Fibroblast of upper back skin (primary cell): ENCODE measurements at places on chromosomes 1 and 21.

DNA sequence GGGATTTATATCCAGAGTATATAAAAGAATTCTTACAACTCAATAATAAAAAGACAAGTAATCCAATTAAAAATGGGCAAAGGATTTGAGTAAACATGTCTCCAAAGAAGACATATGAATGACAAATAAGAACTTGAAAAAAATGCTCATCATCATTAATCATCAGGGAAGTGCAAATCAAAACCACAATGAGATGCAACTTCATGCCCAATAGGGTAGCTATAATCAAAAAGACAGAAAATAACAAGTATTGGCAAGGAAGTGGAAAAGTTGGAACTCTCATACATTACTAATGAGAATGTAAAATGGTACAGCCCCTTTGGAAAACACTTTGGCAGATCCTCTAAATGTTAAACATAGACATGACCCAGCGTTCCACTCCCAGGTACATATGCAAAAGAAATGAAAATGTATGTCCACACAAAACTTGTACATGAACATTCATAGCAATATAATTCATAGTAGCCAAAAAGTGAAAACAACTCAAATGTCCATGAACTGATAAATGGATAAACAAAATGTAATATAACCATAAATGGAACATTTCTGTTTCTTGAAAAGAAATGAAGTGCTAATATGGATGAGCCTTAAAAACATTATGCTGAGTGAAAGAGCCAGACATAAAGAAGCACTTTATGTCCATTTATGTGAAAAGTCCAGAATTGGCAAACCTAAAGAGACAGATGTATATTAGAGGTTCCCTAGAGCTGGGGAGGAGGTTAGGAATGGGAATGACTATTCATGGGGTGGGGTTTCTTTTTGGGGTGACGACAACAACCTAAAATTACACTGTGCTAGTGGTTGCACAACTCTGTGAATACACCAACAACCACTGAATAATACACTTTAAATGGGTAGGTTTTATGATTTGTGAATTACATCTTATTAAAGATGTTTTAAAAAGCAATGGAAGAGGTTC lies 259.7 kb downstream of the RHOU start:
- DNase-seq: no peak

- DNase-seq: peak; percentile 34
Measured at GRCh38 chr1:45840704-45841103, 37.3 kb downstream of the MAST2 start.

GRCh38 chr1:84603223-84603622 lies 29.0 kb upstream of the CTBS start:
- DNase-seq: peak; percentile 46

DNA sequence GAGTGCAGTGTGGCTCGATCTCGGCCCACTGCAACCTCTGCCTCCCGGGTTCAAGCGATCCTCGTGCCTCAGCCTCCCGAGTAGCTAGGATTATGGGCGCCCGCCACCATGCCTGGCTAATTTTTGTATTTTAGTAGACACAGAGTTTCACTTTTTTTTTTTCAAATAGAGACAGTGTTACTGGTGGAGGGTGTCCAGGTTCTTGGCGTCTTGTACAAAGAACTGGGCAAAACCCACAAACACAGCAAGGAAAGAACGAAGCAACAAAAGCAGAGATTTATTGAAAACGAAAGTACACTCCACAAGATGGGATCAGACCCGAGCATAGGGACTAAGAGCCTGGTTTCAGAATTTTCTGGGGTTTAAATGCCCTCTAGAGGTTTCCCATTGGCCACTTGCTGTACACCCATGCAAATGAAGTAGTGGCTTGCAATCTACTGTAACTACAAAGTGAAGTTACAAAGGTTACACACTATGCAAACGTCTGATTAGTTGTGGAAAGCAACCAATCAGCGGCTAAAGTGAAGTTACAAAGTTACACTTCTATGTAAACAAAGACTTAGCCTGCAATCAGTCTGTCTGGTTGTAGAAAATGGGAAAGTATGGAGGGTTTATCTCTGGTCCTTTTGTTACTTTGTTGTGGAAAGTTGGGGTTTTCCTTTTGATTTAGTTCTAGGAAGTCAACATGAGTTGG lies 199.1 kb downstream of the DYRK1A start:
- DNase-seq: peak; percentile 25

DNA sequence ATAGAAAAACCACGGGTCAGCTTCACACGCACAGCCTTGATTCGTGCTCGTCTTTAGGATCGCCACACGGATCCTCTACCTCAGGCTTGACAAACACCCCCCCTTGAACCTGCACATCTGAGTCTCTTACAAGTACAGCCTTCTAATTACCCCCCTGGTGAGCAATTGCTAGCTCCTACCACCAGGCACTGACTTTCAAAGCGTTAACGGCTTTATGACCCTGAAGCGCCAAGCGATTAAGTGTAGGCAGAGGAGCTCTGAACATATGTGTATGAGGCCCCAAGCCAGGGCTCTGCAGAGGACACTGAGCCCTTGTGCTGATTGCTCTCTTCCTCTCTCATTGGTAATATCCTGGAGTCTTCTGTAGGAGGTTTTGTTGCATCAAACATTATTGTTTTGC lies 55.7 kb upstream of the EPHA8 start:
- DNase-seq: no peak

- no peak for DNase-seq
Measured at GRCh38 chr21:42781150-42781970, 98.0 kb downstream of the WDR4 start.

DNA sequence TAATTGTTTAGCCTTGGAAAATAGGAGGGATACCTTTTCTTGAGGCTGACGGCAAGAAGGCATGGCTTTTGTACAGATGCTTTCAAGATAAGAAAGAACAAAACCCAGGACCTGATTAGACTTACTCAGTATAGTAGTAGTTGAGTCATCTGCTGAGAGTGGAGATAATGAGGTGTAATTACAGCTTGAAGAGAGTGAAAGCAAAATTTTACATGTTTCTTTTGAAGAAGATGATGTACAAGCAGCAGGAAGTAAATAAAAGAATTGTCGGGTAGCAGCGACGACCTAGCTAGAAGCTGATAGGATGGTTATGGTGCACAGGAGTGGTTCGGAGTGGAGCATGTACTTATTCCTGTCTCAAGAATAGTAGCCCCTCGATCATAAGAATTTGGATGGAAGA lies 6.6 kb downstream of the ANGPTL1 start:
- no peak for DNase-seq

GRCh38 chr1:46425726-46426125 lies 31.6 kb downstream of the FAAH start:
- DNase-seq: no peak

DNA sequence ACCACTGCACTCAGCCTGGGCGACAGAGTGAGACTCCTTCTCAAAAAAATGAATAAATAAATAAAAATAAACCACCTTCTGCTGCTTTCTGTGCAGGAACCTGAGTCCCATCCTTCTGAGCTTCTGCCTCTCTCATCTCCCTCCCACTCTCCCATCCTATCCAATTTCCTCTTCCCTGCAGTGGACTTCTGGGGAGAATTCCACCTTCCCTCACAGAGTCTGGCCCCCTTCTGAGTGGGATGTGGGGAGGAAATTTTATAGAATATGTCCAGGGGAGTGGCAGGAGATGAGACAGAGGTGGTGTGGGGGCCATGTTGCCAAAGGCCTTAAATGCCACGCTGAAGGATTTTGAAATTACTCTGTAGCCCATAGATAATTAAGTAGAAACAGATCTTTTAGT lies 5.4 kb upstream of the EFNA1 start:
- DNase-seq: no peak

DNA sequence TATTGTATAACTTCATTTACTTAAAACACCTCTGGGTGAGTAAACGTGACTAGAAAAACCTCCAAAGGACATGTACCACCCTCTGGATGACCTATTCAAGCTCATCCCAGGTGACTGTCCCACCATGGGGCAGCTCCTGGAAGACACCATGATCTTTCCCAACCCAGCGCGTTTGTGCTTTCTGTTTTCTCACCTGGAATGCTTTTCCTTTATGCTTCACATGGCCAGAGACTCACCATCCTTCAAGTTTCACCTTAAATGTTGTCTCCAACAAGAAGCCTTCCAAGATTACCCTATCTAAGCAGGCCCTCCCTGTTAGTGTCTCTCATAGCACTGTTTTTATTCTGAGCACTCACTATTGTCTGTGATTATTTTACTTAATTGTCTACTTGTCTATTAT lies 11.1 kb downstream of the CYP4B1 start:
- DNase-seq: no peak

- no peak for DNase-seq
Measured at GRCh38 chr1:18110598-18110939, 3.0 kb downstream of the IGSF21 start.

GRCh38 chr21:34815831-34816705 lies 147.3 kb downstream of the CLIC6 start:
- no peak for DNase-seq

DNA sequence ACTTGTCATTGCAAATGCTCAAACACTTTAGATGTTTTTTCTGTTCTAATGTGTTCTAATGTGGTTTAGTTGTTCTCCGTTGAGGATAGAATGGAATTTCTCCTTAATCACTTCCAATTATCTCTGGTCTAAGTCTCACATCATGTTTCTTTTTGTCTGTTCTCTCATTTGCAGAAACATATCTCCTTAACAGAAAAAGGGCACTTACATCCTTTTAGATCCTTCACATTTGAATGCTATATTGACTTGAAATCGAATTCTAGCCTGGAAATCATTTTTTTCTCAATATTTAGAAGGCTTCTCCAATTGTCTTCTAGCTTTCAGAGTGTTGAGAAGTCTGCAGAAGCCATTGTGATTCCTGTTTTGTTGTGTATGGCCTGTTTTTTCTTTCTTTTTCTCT lies 7.3 kb upstream of the SAMSN1 start:
- no peak for DNase-seq

- no peak for DNase-seq
Measured at GRCh38 chr1:99573431-99574217, 72.3 kb upstream of the PALMD start.

DNA sequence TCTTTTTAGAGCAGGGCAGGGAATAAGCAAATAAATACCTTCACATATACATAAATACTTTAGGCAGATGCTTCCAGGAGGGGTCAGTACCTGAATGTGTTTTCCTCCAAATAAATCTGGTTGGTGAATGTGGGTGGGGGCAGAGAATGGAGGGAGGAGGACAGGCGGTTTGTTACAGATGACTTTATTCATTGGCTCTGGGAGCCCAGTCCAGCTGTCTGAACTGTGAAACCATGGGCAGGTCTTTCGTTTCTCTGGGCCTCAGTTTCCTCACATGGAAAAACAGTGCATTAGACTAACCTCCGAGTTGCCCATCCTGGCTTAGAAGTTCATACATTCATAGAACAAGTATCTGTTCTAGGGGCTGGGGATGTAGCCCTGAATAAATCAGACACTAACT lies 124.6 kb downstream of the IER5 start:
- no peak for DNase-seq

- no peak for DNase-seq
Measured at GRCh38 chr1:179857009-179857408, 20.6 kb downstream of the TOR1AIP2 start.

DNA sequence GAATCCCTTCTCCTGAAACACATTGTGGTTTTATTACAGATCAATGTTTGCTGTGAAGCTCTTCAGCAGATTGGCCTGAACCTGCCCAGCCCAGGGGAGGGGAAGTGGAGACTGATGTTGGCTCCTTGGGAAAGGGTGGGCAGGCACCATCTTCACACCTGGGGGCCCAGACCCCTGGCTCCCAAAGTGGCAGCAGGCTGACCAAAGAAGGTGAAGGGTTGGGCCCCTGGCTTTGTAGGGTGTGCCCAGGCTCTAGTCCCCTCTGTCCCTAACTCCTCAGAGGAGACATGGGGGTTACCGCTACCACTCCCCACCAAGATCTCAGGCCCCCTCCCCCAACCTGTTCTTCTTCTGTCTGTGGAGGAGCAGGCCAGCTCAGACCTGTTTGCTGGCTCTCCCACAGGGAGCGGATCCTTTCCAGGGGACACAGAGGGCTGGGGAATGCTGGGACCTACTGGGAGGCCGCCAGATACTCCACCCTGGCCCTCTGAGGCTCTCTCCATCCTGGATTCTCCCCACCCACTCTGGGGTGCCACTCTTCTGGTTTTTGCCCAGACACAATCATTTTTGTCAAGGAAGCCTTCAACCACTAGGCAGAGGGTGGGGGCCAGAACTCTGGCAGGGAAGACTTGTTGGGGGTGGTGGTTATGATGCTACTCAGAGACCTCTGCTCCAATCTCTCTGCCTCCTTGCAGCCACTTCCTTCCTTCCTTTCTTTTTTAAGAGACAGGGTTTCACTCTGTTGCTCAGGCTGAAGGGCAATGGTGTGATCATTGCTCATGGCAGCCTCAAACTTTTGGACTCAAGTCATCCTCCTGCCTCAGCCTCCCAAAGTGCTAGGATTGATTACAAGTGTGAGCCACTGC lies 5.0 kb upstream of the EFNA3 start:
- no peak for DNase-seq

DNA sequence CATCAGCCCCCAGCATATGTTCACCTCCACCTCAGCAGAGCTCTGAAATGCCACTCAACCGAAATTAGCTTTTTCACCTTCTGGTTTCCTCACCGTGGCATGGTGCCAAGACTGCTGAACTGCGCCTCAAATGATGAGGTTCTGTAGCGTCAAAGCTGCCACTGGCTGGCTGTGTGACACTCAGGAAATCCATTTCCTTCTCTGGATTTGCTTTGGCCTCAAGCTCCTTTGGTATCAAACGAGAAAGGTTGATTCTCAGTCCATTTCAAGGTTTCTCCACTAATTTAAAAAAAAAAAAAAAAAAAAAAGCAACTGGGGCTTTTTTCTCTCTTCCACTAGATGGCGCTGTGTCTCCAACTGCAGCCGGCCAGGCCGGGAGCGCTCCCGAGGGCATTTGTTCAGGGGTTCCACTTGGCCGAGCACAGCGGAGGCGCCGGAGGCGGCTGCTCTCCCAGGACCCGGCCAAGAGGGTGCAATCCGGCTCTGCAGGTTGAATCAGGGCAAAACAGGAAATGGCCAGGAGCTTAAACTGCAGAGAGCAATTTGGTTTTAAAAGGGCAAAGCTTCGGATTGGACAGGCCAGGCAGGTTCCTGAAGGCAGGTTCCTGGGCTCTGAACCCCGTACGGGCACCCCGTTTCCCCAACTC lies 26.5 kb upstream of the PLA2G2C start:
- peak; percentile 49 for DNase-seq

- no peak for DNase-seq
Measured at GRCh38 chr1:67572594-67573221, 112.3 kb upstream of the GADD45A start.

- DNase-seq: no peak
Measured at GRCh38 chr1:110338309-110338885, 780 bp upstream of the RBM15 start.
